ENCODE measurements at places on chromosomes 3 and 15. TPM values are rescaled to one million over a fixed set of nuclear protein-coding genes. Genes with fewer than 3 reads are reported as not detected.

Gene NPAP1
- polyA plus RNA-seq, result not detected

Gene CCDC33
- not detected for polyA plus RNA-seq

Gene XCR1
- polyA plus RNA-seq, result not detected

DNA sequence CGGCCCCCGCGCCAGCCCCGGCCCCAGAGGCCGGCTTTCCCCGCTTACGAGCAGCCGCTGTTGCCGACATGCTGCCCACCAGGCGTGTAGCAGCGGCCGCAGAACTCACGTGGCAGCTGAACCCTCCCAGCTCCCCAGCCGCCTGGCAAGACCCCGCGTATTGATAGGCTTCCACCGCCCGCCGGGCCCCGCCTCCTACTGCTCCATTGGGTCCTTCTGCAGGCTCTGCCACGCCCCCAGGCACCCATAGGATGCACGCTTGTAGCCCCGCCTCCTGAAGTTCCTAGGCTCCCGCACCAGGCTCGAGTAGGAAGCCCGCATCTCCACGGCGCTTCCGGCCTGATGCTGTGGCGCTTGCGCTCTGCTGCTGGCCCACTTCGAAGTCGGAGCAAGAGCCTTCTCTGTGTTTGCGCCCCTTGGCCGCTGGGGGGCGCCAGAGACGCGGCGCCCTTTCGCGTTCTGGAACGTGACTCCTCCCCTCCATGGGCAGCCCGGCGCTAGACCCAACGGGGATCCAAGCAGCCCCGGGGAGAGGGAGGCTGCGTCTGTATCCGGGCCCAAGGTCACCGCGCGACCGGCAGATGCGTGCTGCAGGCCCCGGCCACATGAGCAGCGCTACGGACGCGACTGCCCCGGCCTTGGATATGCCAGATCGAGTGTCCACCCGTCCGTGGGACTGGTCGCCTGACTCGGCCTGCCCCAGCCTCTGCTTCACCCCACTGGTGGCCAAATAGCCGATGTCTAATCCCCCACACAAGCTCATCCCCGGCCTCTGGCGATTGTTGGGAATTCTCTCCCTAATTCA lies at the start of the genes PARP3 and RRP9:
Gene PARP3, plus strand, starts transcription at position 566 of the 805 bp plus-strand sequence. CDS start 993 bp downstream, outside the sequence.
Gene RRP9, minus strand, starts transcription at position 107 of the 805 bp plus-strand sequence. Its CDS starts 37 bp downstream, at position 70.
- peak; percentile 100 for DNase-seq

GRCh38 chr3:107669669-107670068 lies 146.9 kb downstream of the BBX start:
- no peak for DNase-seq

GRCh38 chr3:181752202-181752671 lies 40.5 kb downstream of the SOX2 start:
- DNase-seq, result no peak

- no peak for DNase-seq
These were observed 75.3 kb upstream of the STRIT1 start for GRCh38 chr3:155368786-155369185.

GRCh38 chr3:138842483-138843188 lies 7.9 kb upstream of the PIK3CB start:
- DNase-seq, result peak; percentile 87

- peak; percentile 77 for DNase-seq
These were observed 615 bp downstream of the VPS18 start for GRCh38 chr15:40894681-40895448.

DNA sequence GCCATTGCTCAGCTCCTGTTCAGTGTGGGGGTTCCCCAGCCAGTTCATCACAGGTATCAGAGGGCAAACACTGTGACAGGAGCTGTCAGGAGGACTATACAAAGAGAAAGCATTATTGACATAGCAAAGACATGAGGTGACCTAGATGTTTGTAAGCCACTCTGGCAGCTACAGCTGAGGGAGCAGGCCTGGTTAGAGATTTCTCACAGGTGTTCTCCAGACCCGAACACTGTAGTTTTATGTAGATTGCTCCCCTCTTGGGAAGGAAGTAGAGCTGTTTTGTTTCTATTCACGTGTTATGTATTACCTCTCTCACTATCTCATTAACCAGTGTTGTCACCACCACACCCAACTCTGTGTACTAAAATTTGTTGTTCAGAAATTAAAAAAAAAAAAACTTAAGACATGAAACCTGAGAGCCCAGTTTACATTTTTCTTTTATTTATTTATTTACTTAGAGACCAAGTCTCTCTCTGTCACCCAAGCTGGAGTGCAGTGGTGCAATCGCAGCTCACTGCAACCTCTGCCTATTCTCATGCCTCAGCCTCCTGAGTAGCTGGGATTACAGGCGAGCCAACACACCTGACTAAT lies 123.7 kb downstream of the RBPMS2 start:
- DNase-seq, result no peak

GRCh38 chr3:8329598-8329997 lies 172.0 kb upstream of the LMCD1 start:
- no peak for DNase-seq
